ENCODE measurements at places on chromosomes 3 and 15. TPM values are rescaled to one million over a fixed set of nuclear protein-coding genes. Genes with fewer than 3 reads are reported as not detected.

DNA sequence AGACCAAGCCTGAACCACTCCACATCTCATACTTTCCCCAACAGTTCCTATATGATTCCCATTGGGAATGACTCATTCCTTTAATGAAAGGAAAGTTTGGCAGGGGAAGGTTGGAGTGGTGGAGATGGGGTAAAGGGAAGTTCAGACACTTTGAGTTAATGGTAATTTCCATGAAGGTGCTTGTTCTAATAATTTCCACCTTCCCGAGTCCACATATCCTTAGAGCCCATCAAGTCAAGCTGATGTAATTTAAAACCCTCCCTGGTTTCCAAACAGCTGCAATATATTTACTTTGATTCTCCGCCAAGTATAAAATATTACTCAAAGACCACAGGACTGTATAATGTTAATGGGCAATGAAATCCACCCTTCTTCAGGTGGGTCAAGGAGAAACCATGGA lies 95.0 kb upstream of the GALNT15 start:
- peak; percentile 55 for DNase-seq

Gene KLHL6
- total RNA-seq: not detected

- DNase-seq: no peak
Measured at GRCh38 chr3:183818041-183818620, 7.2 kb downstream of the MAP6D1 start.

DNA sequence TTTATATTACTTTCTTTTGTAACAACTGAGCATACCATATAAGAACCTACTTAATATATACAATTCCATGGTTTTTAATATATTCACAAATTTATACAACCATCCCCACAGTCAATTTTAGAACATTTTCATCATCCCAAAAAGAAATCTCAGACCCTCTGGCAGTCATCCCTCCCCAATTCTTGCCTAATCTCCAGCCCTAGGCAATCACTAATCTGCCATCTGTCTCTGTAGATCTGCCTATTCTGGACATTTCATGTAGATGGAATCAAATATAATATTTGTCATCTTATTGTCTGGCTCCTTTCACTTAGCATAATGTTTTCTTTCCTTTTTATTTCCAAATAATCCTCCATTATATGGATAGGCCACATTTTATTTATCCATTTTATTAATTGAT lies 92.5 kb downstream of the LARS2 start:
- DNase-seq: no peak

DNA sequence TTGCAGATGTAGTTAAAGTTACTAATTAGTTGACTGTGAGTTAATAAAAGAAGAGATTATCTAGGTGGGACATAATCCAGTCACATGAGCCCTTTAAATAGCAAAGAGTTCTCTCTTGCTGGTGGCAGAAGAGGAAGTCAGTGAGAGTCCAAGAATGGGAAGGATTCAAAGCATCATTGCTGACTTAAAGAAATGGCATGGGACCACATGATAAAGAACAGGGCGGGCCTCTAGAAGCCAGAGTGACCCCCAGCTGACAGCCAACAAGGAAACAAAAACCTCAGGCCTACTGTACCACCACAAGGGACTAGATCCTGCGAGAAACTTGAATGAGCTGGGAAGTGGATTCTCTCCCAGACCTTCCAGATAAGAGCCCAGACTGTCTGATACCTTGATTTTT lies 447.2 kb upstream of the CCDC54 start:
- no peak for DNase-seq

DNA sequence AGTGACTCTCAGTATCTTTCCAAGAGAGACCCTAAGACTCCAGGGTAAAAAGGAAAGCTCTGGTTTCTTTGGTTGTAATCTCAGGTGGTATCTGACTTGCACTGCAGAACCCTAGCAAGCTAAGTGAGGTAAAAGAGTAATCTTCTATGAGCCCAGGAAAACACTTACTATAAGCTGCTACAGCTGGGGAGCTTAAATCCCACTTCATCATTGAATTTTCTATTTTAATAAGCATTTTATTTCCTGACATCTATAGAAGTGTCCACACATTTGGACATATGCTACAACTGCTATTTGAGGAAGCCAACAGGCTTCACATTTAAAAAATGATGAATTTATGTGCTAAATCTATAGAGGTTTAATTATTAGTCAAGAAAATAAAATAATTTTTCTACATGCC lies 73.1 kb upstream of the GUCA1C start:
- no peak for DNase-seq

Gene STRC
- not detected for total RNA-seq

DNA sequence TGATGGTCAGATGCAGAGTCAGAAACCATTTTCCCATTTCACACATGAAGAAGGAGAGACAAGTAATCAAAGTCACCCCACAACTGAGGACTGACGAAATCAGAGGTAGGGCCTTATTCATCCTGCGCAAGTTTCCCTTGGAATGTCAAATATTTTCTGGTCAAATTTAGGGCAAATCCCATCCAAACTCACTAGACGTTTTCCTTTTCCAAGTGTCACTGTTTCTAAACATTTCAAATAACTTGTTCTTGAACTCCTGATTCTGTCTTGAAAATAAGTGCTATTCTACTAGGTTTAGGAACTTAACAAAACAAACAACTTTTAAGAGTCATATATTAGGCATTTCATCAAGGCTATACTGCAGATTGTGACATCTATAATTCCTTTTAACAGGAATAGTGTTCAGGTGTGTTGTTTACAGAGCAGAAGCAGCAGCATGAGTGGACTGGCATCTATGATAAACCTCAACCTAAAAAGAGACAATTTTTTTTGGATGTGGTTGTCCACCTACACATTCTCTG lies 40.7 kb downstream of the SUMF1 start:
- no peak for DNase-seq

DNA sequence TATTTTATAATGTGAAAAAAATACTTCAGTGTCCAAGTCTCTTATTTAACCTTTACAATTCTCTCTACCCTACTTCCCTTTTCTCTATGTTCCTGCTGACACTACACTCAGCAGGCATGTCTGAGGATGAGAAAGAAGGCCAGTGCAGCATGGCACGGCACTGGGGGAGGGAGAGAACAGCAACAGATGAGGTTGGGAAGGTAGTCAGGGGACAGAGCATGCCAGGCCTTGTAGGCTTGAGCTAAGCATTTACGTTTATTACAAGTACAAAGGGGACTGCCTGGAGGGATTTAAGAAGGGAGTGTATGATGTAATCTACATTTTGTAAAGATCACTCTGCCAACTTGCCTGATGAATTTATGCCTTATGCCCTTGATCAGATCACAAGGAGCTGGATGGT lies 117.3 kb upstream of the WNT5A start:
- DNase-seq: no peak

GRCh38 chr15:81813215-81813614 lies 232.6 kb downstream of the MEX3B start:
- no peak for DNase-seq

Gene CCDC191
- total RNA-seq: 5.6 TPM

- DNase-seq: no peak
Measured at GRCh38 chr3:20108869-20109268, 68.6 kb downstream of the KAT2B start.

DNA sequence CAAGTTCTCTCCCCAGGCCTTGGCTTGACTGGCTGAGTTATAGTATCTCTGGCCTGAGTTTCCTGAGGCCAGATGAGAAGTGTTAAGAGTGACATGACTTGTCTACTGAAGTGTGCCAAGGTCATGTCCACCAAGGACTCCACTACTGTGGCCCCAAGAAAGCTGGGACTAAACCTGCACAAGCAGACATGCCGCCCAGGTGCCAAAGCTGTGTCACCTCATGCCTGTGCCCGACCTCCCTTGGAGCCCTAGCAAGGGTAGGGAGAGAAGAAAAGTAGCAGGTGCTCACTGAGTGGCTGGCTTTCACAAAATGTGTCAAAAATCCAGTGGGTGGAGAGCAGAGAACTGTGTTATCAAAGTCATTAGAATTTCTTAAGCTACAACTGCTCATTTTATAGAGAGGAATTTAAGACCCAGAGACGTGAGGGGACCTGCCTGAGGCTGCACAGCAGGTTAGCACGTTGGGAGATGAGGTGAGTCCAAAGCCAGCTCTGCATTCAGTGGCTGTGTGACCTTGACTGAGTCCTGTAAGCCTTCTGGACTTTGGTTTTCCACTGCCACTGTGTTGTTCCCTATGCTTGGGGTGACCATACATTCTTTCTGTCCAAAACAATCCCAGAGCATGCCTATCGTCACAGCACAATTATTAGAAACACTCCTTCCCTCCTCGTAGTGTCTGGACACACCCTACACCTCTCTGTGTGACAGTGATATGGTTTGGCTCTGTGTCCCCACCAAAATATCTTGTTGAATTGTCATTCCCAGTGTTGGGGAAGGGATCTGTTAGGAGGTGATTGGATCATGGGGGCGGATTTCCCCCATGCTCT lies 5.0 kb upstream of the LYSMD4 start:
- DNase-seq: no peak

GRCh38 chr15:65081270-65081669 lies 4.7 kb downstream of the KBTBD13 start:
- no peak for DNase-seq
